ENCODE measurements at places on chromosomes 6 and 20.

DNA sequence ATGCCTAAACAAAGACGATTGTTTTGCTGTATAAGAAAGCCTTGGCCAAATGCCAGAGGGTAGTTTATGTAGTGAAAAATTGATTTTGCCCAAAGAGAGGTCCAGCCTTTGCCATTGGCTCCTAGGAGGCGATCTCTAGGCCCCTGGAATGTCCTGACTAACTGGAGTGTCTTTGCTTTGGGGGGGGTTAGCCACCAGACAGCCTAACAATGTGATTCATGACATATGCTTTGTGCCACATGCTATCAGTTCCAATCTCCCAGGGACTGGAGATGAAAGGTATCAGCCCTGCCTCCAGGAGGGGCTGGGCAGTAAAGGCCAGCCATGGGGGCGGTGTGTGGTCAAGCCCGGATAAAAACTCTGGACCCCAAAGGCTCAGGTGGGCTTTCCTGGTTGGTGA, 32.7 kb upstream of the TUBB2A start:
- no peak for DNase-seq

- no peak for DNase-seq
Observed at GRCh38 chr6:166286839-166287271, 21.3 kb downstream of the PRR18 start.

DNA sequence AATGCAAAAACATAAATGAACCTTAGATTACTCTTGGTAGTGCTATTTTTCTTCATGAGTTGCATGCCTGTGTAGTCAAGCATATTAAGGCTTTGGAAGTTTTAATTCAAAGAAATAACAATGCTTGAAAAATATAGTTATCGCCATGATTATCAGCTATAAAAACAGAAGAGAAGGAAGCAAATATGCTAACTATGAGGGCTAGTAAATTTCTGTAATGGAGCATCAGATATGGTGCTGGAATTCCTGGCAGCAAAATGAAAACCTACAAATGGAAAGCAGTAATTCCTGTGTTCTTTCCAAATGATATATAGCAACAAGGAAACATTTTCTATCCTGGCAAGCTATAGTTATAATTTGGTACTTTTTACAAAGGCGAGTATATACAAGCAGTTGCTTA, 29.7 kb downstream of the DOP1A start:
- no peak for DNase-seq

- no peak for DNase-seq
Observed at GRCh38 chr6:105443941-105444340, 41.1 kb upstream of the PREP start.

- DNase-seq, result no peak
Observed at GRCh38 chr6:126148853-126149252, 162.5 kb downstream of the TRMT11 start.

DNA sequence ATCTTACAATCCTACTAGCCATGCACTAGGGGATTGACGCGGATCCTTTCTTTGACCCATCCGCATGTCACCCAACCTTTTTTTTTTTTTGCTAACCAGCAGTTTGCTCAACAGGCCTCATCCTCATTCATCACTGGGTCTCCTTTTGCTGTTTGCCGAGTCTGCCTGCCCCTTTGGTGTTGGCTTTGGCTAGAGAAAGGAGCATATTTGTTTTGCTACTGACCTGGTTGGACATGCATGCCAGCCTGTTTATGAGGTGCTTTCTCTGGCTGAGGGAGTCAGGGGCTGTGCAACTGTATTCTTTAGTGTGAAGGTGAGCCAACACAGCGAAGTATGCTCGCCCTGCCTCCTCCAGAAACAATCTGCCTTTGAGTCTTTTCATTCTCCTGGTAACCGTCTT, 40.2 kb downstream of the E2F3 start:
- DNase-seq, result no peak

GRCh38 chr6:135331002-135331401, 149.9 kb downstream of the MYB start:
- DNase-seq, result no peak

GRCh38 chr6:37756135-37756534, 58.5 kb upstream of the MDGA1 start:
- no peak for DNase-seq

- DNase-seq, result no peak
Observed at GRCh38 chr20:9294041-9294440, 220.3 kb upstream of the LAMP5 start.

All from SHP77 treated with DMSO at 0.1 percent for 48 hours (cell line).